ENCODE measurements at places on chromosomes 7 and 10.
A peak's percentile ranks its signal among the peaks of the same experiment; 100 is the strongest.

GRCh38 chr10:59104186-59104585 lies 72.3 kb upstream of the PHYHIPL start:
- no peak for DNase-seq

DNA sequence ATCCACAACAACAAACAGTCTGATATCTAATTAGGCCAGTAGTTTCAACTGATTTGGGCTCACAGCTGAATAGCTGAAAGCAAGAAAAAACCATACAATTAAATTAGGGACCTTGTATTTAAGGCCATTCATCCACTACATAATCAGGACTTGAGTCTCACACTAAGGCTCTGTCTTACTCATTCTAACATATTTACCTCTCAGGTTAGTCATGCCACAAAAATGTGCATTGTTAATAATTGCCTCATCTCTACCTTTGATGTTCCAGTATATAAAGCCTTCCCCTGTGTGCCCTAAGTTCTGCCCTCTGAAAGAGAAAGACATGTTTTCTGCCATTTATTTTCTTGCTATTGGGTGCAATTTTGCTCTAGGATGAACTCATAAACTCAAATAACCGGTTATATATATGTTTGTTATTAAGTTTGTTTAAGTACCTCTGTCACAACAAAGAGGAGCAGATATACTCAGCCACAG lies 5.3 kb upstream of the C1GALT1 start:
- peak; percentile 86 for DNase-seq

DNA sequence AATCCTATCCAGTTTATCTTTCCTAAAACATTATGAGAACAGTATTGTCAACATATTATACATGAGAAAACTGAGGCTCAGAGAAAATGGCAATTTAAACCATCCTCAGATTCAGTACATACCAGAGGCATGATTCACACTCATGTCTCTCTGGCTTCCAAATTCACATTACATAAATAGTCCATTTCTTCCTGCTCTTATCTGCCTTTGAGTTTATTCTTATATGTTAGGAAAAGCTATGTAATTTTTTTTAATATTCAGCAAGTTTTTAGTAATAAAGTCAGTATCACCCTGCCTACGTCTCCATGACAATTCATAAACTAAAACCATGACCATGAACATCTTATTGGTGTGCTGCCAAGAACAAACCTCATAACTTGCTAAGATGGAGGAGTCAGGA lies 1260.2 kb upstream of the SORCS1 start:
- peak; percentile 77 for DNase-seq

GRCh38 chr10:71010730-71011129 lies 122.4 kb upstream of the PCBD1 start:
- no peak for DNase-seq

- peak; percentile 27 for DNase-seq
Observed at GRCh38 chr7:139043823-139044812, 8.3 kb upstream of the ZC3HAV1L start.

DNA sequence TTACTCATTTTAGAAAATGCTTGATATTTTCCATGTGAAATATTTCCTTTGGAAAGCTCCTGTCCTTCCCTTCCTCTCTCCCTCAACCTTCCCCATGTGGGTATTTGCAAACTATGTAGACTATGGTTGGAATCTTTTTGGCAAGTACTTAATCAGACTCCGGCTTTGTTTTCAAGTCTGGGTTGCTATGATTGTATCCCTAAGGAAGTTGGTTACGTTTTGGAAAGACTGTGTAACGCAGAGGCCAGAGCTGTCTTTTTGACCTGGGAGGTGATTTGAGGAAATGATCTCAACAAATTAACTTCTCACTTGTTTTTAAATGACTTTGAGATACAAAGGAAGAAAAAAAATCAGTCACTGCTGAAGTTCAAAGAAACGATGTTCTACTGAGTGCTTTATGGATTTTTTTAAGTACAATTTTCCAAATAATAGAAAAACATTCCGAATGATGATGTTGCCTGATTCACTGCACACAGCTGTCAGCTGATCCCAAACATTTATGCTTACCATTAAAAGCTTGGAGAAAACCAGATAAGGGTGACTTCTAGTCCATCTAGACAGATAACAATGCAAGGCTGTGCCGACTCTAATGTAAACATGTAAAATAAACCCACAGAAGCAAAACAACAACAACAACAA lies 145.5 kb upstream of the CELF2 start:
- peak; percentile 89 for DNase-seq

DNA sequence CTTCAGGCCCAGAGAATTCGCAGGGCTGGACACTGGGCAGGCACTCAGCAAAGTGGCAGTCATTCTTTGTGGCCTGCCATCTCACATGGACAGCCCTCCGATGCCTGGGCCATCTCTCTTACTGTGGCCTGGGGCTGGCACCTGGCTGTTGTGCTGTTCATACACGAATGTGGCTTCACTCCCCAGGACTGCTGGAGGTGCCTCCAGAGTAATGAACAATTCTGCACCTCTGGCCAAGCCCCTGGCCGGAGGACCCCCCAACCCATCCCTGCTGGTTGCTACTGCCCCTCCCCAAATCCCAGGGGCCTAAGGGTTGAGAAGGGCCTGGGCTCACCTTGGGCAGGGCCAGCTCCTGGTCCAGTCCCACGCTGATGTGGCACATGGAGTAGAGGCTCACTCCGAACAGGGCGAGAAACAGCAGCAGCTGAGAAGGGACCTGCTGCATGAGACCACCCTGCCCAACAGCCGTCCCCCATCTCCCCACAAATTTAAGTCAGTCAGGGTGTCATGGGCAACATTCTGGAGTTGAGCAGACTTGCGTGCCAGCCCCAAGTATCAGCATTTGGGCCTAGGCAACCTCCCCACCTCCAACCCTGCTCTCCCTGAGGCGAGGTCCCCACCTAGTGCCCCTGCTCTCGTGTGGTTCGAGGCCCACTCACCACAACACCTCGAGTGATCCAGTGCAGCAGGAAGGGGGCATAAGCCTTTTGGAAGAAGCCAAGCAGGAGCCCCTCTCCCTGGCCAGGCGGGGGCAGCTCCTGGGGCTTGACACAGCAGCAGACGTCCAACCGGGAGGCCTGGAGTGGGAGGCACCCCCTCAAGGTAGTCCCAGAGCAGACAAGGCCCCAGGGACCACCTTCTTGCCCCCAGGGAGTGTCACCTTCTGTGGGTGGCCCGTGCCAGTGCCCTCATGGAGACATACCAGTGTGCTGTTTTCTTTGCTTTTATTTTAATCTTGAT lies 9.4 kb downstream of the NPC1L1 start:
- DNase-seq: no peak

DNA sequence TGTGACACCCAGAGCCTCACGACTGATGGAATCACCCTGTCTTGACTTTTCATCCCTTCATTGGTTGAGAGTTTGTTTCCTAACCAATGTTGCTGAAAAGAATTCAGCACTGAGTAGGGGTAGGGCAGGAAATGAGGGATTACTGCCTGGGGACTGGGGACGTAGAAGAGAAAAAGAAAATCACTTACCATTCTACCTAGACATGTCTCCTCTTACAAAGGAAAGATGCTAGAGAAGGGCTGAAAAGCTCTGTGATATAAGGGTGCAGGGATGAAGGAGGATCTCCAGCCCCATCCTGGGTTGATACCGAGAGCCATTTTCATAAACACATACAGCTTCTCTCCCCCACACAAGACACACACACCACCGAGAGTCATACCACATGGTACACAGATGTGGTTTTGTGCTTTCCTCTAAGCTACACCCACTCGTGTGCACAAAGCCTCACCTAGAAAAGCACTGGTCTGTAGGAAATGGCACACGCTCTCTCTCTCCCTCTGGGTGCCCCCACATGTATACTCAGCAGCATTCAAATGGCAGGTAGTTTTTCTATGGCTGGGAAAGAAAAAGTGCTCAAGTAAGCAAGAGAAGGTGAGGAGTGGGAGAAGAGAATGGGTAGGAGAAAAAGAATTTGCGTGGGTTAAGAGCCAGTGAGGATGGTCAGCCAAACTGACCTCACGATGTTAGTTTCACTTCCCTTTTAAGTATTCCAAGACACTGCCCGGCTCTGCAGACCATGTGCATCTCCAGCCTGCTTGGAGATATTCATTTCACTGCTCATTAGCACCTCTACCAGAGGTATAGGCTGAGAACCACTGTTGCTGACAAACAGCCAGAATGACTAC lies 85.8 kb downstream of the CALD1 start:
- DNase-seq: peak; percentile 77

- DNase-seq: no peak
Observed at GRCh38 chr10:80452069-80452468, 2.0 kb upstream of the TSPAN14 start.

DNA sequence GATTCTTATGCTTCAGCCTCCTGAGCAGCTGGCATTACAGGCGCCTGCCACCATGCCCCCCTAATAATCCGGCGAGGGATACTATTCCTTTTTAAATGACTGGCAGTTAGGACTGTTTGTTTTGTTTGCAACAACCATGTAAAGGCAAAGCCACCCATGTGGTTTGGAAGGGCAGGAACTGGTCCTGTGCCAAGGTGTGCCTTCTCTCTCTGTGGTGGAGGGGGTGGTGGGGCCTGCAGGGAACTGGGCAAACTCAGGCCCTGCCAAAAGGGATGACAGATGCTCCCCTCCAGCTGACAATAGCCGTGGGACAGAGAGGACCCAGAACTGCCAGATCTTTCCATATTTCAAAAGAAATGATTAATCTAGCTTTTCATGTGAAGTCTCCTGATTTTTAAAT lies 23.5 kb upstream of the WAPL start:
- DNase-seq: no peak

GRCh38 chr7:20438248-20438647 lies 107.5 kb downstream of the ITGB8 start:
- peak; percentile 36 for DNase-seq

DNA sequence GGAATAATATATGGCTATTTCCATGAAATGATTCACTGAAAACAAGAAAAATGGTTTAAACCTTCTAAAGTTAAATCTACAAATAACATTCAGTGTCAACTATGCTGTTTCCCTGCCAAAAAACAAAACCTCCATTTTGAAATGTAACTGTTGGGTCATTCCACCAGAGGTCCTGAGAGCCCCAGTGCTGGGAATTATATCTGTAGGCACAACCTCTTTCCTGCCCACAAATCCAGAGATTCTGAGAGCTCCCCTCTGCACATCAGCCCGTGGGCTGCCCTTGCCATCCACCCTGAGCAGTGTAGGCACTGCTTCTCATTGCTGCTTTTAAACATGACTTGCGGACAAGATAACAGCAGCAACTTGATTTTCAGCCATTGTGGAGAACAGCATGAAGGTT lies 198.6 kb downstream of the TMEM178B start:
- no peak for DNase-seq

DNA sequence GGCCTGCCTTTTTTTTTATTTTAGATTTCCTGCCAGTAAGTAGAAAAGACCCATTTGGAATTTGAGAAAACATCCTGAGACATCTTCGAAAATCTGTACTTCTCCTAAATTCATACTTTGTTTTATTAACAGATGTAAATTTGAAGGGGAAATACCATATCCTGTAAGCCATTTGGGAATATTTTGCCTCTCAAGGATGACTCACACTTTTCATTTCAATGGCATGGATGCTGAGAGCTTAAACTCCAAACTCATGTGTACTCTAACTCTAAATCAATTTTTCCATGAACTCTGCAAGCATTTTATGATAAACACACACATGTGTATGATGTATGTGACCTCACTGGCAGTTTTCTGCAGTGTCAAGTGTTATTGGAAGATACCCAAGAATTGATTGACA lies 89.0 kb downstream of the SEMA3A start:
- DNase-seq: no peak

- DNase-seq: no peak
Observed at GRCh38 chr10:16799621-16800020, 17.6 kb downstream of the RSU1 start.

GRCh38 chr7:151249732-151250072 lies 1.2 kb upstream of the SMARCD3 start:
- peak; percentile 64 for DNase-seq

- DNase-seq: peak; percentile 70
Observed at GRCh38 chr10:48389272-48389671, 82.8 kb downstream of the MAPK8 start.

DNA sequence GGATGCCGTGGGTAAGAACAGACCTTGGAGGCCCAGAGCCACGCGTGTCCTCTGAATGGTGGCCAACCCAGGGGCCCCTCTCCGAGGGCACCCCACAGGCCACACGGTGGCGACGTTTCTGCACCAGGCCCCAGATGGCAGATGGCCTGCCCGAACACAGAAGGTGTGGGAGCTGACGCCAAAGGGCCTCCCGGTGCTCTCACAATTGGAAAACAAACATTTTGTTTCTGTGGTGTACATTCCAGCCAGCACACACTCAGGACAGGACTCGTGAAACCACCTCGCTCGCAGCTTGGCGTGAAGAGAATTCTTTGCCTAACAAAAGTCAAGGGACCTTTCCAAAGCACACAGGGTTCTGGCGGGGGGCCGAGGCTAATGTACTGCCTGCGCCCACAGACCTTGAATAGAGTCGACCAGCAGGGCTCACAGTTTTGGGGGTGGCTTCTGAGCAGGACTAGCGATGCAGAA lies 112.1 kb downstream of the FAM53B start:
- peak; percentile 42 for DNase-seq

DNA sequence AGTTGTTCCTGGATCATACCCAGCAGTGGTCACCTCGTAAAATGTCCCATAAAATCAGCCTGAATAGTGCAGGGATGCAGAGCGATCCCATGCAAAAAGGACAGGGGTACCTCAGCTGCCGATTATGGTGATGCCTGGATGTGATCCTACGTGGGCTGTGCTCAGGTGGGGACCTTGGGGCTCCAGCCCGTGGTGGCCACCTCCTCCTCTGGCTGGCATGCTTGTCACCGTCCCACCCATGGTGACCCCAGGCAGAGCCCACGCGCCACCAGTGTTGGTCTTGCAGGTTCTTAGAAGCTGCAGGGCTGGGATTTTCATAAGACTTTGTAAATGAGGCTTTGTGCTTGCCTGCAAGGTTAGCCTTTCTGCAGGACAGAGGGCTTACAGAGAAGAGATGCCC lies 97.2 kb downstream of the GLRX3 start:
- DNase-seq: no peak

GRCh38 chr10:13922586-13922985 lies 335.8 kb downstream of the PRPF18 start:
- peak; percentile 26 for DNase-seq

GRCh38 chr7:110856704-110857103 lies 234.2 kb upstream of the LRRN3 start:
- peak; percentile 4 for DNase-seq

GRCh38 chr10:73413108-73413527 lies 740 bp downstream of the ANXA7 start:
- DNase-seq: no peak

DNA sequence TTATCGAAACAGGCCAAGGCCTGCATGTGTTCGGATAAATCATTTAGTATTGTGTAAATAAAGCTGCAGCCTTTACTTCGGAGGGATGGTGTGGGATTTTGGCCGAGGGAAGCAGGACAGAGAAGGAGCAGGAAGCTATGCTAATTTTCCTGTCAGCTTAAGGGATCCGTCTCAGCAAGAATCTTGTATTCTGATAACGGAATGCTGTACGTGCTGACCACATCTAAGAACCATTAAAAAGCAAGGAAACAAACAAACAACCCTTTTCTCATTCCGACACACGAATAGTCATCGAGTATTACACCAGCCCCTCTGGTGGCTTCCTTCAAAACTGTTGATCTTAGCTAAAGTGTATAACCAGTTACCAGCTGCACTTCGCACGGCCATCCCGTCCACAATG lies 133.2 kb upstream of the TCF7L2 start:
- no peak for DNase-seq
